ENCODE measurements at places on chromosomes 2 and 18.
A peak's percentile ranks its signal among the peaks of the same experiment; 100 is the strongest.

- no peaks in the 10 kb centered on the region for H3K4me1 ChIP-seq
- DNase-seq, result no peak
- no peak overlapping the region for H3K27ac ChIP-seq
- H3K27me3 ChIP-seq, result peaks cover 2% of the 10 kb centered on the region
- no peak overlapping the region for H3K4me3 ChIP-seq
Measured at GRCh38 chr2:66509326-66509811, 74.4 kb downstream of the MEIS1 start.

GRCh38 chr2:10243926-10244270 is 58.8 kb upstream of the HPCAL1 start:
- no peak for DNase-seq
- no peaks in the 10 kb centered on the region for H3K4me1 ChIP-seq

GRCh38 chr2:100986157-100986556 is 15.9 kb upstream of the RPL31 start:
- H3K36me3 ChIP-seq, result peaks cover 8% of the 10 kb centered on the region
- peaks cover 2% of the 10 kb centered on the region for H3K27me3 ChIP-seq
- H3K4me1 ChIP-seq, result peaks cover 2% of the 10 kb centered on the region
- no peak for DNase-seq

DNA sequence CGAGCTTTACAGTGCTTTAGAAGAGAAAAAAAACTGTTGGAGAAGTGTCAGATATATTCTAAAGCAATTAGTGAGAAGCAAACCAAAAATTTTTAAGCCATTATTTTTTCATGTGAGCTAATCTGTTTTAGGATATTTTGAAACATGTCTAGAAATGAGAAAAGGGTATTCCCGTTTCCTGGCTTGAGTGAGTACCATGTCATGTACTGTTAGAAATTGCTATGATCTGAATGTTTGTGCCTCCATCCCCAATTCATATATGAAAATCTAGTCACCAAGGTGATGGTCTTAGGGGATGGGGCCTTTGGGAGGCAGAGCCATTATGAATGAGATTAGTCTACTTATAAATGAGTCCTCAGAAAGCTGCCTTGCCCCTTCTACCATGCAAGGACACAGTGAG is 493.3 kb upstream of the GCFC2 start:
- H3K36me3 ChIP-seq, result no peaks in the 10 kb centered on the region
- H3K27ac ChIP-seq, result no peak overlapping the region
- no peak for DNase-seq
- no peaks in the 10 kb centered on the region for H3K4me1 ChIP-seq

DNA sequence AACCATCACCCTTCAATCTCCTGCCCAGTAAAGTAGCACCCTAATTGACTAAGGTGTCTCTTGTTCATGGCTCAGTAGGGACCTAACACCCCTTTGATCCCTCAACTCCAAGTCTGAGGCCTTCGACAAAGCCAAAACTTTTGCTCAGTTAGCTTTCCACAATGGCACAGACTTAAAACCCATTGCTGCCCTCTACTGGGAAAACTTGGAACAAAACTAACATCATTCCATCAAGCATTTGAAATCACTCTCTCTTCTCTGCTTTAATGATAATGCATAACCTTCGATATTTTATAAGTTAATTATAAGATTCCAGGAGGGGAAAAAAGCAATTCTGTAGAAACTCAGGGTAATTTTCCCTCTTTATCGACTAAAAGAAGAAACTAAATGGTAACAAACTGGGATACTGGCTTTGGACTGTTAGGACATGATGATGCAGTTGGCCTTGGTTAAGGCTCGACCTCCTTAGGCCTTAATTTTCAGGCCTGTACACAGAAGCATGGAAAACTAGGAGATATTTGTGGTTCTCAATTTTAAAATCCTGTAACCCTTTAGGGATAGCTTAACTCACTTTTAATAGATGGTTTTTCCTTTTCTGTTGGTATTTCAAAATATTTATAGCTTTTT is 127.8 kb downstream of the STK39 start:
- no peaks in the 10 kb centered on the region for H3K27me3 ChIP-seq
- H3K27ac ChIP-seq, result no peak overlapping the region
- no peaks in the 10 kb centered on the region for H3K4me1 ChIP-seq
- H3K36me3 ChIP-seq, result peaks cover 15% of the 10 kb centered on the region

GRCh38 chr2:99543247-99543646 is 53.4 kb upstream of the REV1 start:
- H3K36me3 ChIP-seq, result no peaks in the 10 kb centered on the region
- no peak for DNase-seq
- no peaks in the 10 kb centered on the region for H3K4me1 ChIP-seq
- H3K27me3 ChIP-seq, result peaks cover 33% of the 10 kb centered on the region
- H3K4me3 ChIP-seq, result no peak overlapping the region
- no peak overlapping the region for H3K27ac ChIP-seq

GRCh38 chr2:23904692-23905091 is 22.2 kb downstream of the ATAD2B start:
- DNase-seq, result no peak
- H3K27me3 ChIP-seq, result no peaks in the 10 kb centered on the region
- peaks cover 44% of the 10 kb centered on the region for H3K4me1 ChIP-seq
- peaks cover 1% of the 10 kb centered on the region for H3K36me3 ChIP-seq

DNA sequence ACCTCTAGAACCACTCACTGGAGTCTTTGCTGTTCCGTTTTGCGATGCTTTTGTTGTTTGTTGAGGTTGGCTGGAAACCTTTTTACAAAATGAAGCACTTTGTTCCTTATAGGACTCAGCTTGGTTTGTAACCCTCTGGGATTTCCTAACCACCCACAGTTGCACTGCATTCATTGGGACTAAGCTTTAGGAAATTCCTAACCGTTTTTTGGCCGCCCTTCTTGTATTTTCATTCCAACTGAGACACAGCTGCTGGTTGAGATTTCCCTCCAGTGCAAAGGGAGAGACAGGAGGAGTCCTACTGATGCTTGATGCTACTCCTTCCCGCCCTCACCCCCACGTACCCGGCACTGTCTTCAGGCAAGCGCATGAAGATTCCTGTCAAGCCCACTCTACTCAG is 6.1 kb upstream of the DIPK1C start:
- DNase-seq, result no peak
- H3K36me3 ChIP-seq, result no peaks in the 10 kb centered on the region
- H3K27ac ChIP-seq, result no peak overlapping the region
- H3K27me3 ChIP-seq, result peaks cover 4% of the 10 kb centered on the region
- no peak overlapping the region for H3K4me3 ChIP-seq

DNA sequence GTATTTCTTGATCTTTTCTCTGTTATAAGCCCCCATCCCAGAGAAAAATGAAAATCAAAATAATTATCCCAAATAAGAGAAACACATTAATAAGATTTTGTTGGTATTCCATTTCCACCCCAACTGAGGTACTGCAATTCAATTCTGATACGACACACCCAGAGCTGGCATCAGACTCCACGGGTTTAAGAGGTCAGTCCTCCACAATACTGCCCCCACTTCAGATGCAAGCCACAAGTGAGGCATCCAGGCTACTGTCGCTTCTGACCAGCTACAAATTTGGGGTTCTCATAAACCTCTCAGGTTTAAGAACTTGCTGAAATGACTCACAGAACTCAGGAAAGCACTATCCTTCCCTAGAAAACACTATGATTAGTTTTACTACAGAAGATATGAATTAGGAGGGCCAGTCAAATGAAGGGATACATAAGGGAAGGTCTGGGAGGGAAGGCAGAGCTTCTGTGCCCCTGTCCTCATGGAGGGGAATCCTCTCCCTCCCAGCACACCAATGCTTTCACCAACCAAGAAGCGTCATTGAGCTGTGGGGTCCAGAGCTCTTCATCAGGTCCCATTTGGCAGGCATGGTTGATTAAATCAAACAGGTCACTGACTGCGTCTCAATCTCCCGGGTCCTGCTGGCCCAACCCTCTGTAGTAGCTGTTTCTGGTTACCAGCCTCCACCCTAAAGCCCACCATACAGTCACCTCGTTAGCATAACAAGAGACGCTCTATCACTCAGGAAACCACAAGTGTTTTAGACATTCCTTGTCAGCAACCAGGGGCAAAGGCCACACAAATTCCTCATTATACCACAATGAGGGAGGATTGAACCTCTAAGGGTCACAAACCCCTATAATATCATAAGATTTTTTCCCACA is 46.2 kb downstream of the IWS1 start:
- no peak for DNase-seq
- H3K36me3 ChIP-seq, result peaks cover 62% of the 10 kb centered on the region
- no peaks in the 10 kb centered on the region for H3K4me1 ChIP-seq
- H3K27me3 ChIP-seq, result no peaks in the 10 kb centered on the region
- H3K4me3 ChIP-seq, result no peak overlapping the region

DNA sequence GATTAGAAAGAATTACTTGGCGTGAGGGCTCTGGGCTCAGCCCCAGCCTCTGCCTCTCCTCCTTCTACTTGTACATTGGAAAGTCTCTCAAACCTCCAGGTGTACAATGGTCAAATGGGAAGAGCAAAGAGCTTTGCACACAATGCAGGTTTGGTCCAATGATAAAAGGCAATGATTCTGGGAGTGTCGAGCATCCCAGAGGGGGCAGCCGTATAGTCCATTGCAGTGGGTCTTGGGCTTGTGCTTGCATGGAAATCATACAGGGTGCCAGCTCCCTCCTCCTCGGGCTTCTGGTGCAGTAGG is 98.0 kb upstream of the NCK2 start:
- H3K27me3 ChIP-seq, result no peaks in the 10 kb centered on the region
- peaks cover 9% of the 10 kb centered on the region for H3K4me1 ChIP-seq
- no peak overlapping the region for H3K4me3 ChIP-seq

DNA sequence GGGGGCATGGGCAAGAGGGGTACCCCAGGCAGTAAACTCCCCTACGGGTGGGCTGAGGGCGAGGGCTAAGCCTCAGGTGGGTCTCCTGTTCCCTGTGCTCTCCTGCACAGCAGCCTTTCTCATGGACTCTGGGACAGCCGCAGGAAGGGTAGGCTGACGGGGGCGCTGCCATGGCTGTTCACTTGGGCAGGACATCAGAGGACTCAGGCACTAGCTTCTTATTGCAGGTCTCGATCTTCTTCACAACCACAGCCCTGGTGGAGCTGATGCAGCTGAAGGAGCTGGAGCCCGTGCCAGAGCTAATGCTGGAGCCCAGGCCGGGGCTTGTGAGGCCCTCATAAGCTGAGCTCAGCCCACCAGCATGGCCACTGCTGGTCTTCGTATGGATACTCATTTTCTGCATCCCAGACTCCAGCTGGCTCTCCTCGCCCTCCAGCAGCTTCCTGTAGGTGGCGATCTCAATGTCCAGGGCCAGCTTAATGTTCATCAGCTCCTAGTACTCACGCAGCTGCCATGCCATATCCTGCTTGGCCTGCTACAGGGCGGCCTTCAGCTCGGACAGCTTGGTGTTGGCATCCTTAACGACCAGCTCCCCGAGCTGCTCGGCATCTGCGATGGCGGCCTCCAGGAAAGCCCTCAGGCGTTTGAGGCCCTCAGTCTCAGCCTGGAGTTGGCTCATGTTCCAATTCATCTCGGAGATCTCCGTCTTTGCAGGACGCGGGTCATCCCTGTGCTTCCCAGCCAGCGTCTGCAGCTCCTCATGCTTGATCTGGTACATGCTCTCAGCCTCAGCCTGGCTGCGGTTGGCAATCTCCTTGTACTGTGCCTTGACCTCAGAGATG is 359.8 kb upstream of the SETBP1 start:
- H3K27ac ChIP-seq, result no peak overlapping the region
- no peak for DNase-seq
- H3K36me3 ChIP-seq, result no peaks in the 10 kb centered on the region

GRCh38 chr2:26985807-26986206 is 15.4 kb downstream of the MAPRE3 start:
- no peaks in the 10 kb centered on the region for H3K27me3 ChIP-seq
- H3K4me1 ChIP-seq, result no peaks in the 10 kb centered on the region
- DNase-seq, result no peak
- H3K4me3 ChIP-seq, result no peak overlapping the region
- no peaks in the 10 kb centered on the region for H3K36me3 ChIP-seq

GRCh38 chr2:37671816-37672103 is 318 bp upstream of the CDC42EP3 start:
- peaks cover 58% of the 10 kb centered on the region for H3K4me1 ChIP-seq
- H3K27me3 ChIP-seq, result no peaks in the 10 kb centered on the region
- peak overlapping the region; percentile 91 for H3K27ac ChIP-seq
- no peak for DNase-seq
- H3K36me3 ChIP-seq, result peaks cover 44% of the 10 kb centered on the region

- H3K27me3 ChIP-seq, result no peaks in the 10 kb centered on the region
- H3K27ac ChIP-seq, result no peak overlapping the region
- H3K4me1 ChIP-seq, result no peaks in the 10 kb centered on the region
- DNase-seq, result no peak
- H3K4me3 ChIP-seq, result no peak overlapping the region
Measured at GRCh38 chr18:31232775-31233424, 70.2 kb upstream of the DSC1 start.

GRCh38 chr2:211035548-211036185 is 479.3 kb downstream of the CPS1 start:
- H3K36me3 ChIP-seq, result no peaks in the 10 kb centered on the region
- no peak for DNase-seq
- H3K4me1 ChIP-seq, result no peaks in the 10 kb centered on the region
- no peak overlapping the region for H3K4me3 ChIP-seq
- H3K27me3 ChIP-seq, result no peaks in the 10 kb centered on the region

GRCh38 chr18:8412117-8412516 is 197.1 kb upstream of the RAB12 start:
- H3K27me3 ChIP-seq, result peaks cover 3% of the 10 kb centered on the region
- H3K36me3 ChIP-seq, result no peaks in the 10 kb centered on the region
- no peaks in the 10 kb centered on the region for H3K4me1 ChIP-seq
- no peak overlapping the region for H3K4me3 ChIP-seq

DNA sequence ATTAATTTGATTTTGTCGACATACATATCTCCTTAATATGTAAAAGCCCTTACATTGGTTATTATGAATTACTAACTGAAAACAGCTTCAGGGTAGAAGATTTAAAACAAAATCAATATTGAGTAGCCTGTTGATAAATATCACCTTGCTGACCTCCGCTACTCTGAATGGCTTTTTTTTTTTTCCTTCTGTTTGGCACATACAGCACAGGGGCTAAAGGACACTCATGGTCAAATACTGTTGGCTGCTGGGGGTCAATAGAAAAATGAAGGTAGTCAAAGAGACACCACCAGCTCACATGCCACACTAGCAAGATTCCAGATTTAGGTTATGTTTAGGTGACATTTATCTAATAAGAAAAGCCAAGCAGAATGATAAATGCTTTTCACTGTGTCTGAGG is 1642.4 kb upstream of the SLC39A10 start:
- no peaks in the 10 kb centered on the region for H3K36me3 ChIP-seq
- no peaks in the 10 kb centered on the region for H3K4me1 ChIP-seq

DNA sequence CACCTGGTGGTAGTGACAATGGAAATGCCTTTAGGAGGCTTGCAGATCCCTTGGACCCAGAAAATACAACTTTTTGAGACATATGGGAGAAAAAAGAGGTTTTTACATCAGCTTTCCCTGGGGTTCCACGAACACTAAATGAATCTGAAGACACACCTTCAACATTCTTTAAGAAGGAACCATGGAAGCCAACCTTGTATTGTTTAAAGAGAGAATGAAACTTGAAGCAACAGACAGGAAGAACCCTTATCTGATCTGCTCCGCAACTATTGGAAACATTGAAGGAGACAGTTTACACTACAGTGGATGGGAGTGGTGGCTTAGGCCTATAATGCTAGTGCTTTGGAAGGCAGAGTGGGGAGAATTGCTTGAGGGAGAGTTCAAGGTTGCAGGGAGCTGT is 190.4 kb downstream of the LAMA1 start:
- H3K36me3 ChIP-seq, result no peaks in the 10 kb centered on the region
- no peaks in the 10 kb centered on the region for H3K27me3 ChIP-seq
- DNase-seq, result no peak
- H3K4me1 ChIP-seq, result no peaks in the 10 kb centered on the region

- no peaks in the 10 kb centered on the region for H3K4me1 ChIP-seq
- H3K27me3 ChIP-seq, result no peaks in the 10 kb centered on the region
- no peaks in the 10 kb centered on the region for H3K36me3 ChIP-seq
- DNase-seq, result no peak
- H3K27ac ChIP-seq, result no peak overlapping the region
Measured at GRCh38 chr18:42414756-42415454, 459.9 kb downstream of the PIK3C3 start.
